ENCODE measurements at places on chromosomes 7 and 10.
A peak's percentile ranks its signal among the peaks of the same experiment; 100 is the strongest.

GRCh38 chr10:2038036-2038435 is 300.7 kb upstream of the ADARB2 start:
- DNase-seq: no peak

DNA sequence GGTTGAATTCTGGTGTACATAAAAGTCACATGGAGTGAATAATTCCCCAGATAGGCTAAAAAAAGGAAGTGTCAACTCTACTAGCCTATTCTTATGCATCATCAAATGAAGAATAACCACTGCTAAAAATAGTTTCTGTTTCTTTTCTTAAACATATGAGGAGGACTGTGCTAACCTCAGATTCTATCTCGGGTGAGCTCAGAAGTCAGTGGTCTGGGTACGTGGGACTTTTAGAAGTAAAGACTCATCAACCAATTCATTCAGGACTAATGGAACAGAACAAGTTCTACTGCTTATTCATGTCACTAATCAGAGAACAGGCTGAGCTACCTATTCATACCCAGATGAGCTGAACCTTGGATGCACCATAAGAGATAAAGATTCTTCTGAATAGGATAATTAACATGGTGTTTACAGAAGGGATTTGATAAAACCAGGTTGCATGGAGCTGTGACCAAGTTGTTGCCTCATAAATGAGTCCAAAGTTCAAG is 9.5 kb upstream of the ASAH2 start:
- DNase-seq: no peak

- peak; percentile 96 for DNase-seq
Observed at GRCh38 chr7:2157473-2158279, 75.1 kb downstream of the MAD1L1 start.

DNA sequence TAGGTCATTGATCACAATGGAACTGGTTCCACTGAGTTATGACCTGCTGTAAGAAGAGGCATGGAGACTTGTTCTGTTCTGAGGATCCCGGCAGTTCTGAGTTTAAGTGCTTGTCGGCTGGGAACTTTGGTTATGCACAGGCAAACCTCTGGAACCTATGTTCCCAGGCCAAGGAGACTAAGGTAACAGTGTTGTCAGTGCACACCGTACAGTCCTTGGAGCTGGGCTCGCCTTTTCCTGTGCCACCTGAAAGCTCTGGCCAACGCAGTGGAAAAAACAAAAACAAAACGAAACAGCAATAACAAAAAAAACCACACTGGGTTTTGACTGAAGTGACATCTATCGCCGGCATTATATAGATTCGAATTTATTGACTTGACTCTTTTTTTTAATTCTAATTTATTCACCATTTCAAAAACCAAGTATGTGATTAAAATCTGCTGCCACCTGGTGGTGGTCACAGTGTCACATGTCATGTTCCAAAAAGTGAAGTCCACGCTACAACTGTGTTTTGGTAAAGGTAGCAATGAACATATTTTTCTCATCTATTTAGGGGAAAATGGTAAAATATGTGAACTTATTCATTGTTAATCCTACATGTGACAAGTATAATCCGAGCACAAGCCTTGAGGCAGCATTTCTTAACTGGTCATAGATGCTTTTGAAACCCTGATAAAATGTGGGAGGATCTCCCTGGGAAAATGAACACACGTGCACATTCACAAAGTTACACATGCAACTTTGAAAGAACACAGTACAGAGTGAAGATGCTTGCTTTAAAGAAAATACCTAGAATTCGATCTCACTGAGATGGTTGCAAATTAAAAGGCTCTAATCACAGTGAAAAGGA is 113.8 kb upstream of the PPP2R2D start:
- peak; percentile 20 for DNase-seq

GRCh38 chr7:7324698-7325097 is 142.4 kb downstream of the C1GALT1 start:
- no peak for DNase-seq

DNA sequence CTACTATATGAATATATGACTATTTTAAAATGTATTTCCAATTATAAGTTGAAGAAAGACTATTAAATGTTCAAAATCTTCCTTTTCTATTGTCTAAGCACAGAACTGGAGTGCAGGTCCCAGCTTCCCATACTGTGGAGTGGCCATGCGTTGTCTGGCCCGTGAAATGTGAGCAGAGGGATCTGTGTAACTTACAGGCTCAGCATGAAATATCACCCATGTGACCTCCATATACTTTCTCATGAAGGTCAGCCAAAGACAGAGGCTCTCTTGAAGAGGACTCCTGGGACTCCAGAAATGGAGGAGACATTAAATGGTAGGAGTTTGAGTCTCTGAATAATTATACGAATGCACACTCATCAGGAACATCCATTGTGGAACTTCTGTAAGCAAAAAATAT is 92.4 kb upstream of the CAV2 start:
- DNase-seq: no peak

DNA sequence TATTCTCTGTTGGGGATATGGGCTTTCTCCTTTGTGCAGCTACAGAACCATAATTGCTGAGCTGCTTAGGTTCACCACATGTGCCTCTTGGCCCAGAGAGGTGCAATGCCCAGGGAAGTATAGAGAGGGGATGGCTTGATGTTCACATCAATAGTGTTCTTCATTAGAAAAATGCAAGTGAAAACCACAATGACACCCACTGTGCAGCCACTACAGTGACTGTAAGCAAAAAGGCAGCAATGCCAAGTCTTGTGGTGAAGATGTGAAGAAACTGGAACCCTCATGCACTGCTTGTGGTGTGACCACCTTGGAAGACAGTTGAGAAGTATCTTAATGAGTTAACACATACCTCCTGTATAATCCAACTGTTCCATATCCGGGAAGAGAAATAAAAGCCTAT is 318.9 kb upstream of the ZMIZ1 start:
- no peak for DNase-seq

DNA sequence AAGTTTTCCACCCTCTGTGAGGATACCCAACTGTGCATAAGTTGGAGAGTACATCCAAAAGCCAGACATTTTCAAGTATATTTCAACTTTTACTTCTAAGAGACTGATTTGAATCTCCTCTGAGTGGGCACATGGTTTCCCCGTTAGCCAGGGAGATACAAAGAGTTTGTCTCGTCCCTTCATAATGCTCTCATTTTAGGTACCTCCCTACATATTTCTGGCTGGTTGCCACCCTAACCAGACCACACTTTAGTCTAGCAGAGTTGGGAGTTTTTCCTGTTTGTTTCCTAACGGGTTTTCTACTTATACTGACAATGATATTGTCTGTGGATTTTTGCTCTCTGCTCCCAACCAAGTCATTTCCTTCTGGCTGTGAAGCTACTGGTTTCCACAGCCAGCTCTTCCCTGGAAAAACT is 180.3 kb downstream of the CCDC71L start:
- no peak for DNase-seq

DNA sequence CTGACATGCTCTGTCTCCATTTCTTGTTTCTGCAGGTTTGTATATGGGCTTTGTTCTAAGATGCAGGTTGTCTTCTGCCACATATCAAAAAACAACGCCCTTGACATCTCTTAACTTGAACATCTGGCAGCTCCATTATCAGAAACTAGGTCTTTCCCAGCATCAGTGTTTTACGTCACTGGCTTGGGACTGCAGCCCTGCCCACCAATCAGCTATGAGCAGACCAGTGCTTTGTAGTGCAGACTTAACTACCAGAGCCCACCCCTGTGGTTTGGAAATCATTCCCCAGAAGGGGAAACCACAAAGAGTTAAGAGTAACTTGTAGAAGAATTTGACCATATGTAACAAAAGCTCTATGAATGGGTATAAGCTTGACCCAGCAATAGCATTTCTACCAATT is 132.4 kb downstream of the SEPTIN14 start:
- no peak for DNase-seq

DNA sequence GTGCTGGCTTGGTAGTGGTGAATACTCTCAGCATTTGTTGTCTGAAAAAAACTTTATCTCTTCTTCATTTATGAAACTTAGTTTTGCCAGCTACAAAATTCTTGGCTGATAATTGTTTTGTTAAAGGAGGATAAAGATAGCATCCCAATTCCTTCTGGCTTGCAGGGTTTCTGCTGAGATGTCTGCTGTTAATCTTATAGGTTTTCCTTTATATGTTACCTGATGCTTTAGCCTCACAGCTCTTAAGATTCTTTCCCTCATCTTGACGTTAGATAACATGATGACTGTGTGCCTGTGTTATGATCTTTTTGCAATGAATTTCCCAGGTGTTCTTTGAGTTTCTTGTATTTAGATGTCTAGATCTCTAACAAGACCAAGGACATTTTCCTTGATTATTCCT is 9.9 kb upstream of the MRPS33 start:
- DNase-seq: no peak

- DNase-seq: peak; percentile 19
Observed at GRCh38 chr7:65731562-65732035, 141.3 kb upstream of the VKORC1L1 start.

- no peak for DNase-seq
Observed at GRCh38 chr10:29615195-29615594, 19.6 kb downstream of the SVIL start.

DNA sequence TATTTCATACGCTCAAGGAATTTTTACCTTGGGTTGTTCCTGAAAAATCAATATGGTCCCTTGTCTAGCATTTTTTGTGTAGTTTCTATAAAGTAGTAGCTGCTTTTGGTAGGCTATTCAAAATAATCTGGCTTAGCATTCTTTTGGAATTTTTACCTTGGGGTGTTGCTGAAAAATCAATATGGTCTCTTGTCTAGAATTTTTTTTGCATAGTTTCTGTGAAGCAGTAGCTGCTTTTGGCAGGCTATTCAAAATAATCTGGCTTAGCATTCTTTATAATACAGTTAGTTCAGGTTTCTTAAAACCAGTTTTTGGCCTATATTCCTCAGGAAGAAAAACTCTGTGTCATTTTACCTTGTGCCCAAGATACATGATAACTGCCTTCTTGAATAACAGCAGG is 301.9 kb downstream of the SUGCT start:
- DNase-seq: no peak

DNA sequence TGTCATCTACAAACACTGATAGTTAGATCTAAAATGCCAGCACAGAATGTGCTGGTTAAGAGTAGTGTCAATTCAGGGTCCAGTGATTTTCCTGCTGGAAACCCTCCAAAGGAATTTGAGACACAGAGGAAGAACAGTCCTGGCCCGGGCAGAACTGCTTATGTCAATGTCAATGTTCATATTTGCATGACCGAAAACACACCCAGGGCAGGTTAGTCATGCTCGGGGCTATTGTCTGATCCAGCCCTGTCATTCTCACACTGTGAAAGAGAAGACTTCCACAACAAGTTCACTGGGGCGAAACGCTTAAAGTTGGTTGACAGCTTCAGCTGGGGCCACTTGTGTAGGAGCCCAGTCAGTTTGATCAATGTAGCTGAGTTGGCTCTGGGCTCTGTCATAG is 139.3 kb downstream of the C1GALT1 start:
- no peak for DNase-seq

- DNase-seq: no peak
Observed at GRCh38 chr10:102246261-102246660, 929 bp downstream of the GBF1 start.

DNA sequence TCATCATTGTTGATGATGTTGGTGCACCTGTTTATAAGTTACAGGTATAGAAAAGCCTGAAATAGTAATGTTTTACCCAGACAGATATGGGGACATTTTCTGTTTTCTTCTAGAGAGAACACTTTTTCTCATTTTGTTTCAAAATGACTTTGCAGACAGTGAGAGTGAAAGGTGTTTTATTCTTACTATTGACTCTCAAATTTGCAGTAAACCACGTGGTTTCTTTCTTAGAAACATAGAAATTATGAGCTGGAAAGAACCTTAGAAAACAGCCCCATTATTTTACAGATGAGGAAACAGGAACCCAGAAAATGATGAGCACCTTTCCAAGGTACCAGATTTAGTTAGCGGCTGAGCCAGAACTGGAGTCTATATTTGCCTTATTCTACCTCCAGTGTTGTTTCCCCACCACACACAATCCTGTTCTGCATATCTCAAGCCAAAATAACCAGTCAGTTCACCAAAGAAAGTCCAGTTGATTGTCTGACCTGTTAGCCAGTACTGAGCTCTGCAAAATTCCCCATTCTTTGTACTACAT is 138.9 kb upstream of the AHR start:
- DNase-seq: no peak

DNA sequence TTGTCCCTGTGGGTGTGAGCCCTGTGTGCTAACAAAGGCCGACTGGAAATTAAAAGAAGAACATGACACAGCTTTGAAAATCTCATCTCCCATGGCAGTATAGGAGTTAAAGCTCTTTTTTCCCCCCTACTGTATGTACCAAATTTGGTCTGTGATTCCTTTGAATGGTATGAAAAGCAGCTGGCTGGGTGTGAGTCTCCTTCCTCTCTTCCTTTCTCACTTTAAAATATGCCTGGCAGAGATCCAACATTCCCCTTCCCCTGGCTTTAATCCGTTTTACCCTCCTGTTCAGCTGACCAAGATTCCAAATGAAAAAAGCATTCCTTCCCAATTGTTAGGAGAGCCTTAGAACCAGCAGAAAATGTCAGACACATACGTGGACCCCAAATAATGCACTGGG is 225.0 kb upstream of the CELF2 start:
- no peak for DNase-seq

- no peak for DNase-seq
Observed at GRCh38 chr10:50469778-50470193, 154.0 kb downstream of the SGMS1 start.

GRCh38 chr10:124560377-124561105 is 98.9 kb downstream of the LHPP start:
- DNase-seq: no peak

GRCh38 chr10:72186258-72186981 is 29.4 kb upstream of the ANAPC16 start:
- DNase-seq: no peak

DNA sequence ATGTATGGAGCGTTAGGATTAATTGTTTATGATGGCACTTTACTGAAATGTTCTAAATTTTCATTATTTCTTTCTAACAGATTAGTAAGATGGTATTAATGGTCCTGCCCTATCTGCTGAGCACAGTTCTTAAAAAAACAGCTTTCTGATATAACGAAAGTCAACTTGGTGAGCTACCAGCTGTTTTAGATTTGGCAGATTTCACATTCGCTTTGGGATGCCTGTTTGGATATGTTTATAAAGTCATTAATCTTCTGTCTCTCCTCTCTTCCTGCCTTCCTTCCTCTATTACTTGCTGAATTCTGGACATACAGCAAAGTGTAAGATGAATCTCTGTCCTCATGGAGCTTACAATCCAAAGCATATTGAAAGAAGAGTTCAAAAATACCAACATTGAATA is 396.8 kb upstream of the LRGUK start:
- no peak for DNase-seq

GRCh38 chr7:138873220-138873892 is 75.4 kb upstream of the ATP6V0A4 start:
- DNase-seq: no peak

GRCh38 chr10:24731942-24732341 is 8.3 kb upstream of the ARHGAP21 start:
- DNase-seq: no peak

GRCh38 chr10:20956843-20957242 is 59.7 kb upstream of the NEBL start:
- no peak for DNase-seq

- no peak for DNase-seq
Observed at GRCh38 chr10:113108194-113108835, 158.3 kb downstream of the TCF7L2 start.
